ENCODE measurements at places on chromosomes 1 and 21.

- no peak overlapping the region for H3K4me3 ChIP-seq
- H3K36me3 ChIP-seq, result no peaks in the 10 kb centered on the region
Observed at GRCh38 chr1:71785000-71785399, 497.3 kb downstream of the NEGR1 start.

DNA sequence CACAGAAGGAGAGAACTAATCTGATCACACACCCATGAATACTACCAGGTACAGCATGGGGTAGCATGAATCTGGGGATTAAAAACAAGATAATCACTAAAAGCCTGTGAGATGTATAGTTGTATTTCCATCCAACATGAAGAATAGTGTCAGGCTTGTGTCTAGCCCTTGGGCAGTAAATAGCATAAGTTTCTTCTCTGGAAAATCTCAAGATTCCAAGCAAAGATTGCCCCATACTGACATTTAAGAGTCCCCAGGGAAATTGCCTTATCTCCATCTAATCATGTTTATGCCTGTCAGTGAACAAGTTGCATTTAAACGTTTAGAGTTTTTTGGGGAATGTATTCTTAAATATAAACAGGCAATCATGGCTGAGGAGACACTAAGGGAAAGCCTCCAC, 109.2 kb upstream of the SERTAD4 start:
- H3K27me3 ChIP-seq, result no peaks in the 10 kb centered on the region
- no peaks in the 10 kb centered on the region for H3K36me3 ChIP-seq
- no peak overlapping the region for H3K27ac ChIP-seq
- DNase-seq, result no peak
- no peaks in the 10 kb centered on the region for H3K4me1 ChIP-seq
- no peak overlapping the region for H3K4me3 ChIP-seq

DNA sequence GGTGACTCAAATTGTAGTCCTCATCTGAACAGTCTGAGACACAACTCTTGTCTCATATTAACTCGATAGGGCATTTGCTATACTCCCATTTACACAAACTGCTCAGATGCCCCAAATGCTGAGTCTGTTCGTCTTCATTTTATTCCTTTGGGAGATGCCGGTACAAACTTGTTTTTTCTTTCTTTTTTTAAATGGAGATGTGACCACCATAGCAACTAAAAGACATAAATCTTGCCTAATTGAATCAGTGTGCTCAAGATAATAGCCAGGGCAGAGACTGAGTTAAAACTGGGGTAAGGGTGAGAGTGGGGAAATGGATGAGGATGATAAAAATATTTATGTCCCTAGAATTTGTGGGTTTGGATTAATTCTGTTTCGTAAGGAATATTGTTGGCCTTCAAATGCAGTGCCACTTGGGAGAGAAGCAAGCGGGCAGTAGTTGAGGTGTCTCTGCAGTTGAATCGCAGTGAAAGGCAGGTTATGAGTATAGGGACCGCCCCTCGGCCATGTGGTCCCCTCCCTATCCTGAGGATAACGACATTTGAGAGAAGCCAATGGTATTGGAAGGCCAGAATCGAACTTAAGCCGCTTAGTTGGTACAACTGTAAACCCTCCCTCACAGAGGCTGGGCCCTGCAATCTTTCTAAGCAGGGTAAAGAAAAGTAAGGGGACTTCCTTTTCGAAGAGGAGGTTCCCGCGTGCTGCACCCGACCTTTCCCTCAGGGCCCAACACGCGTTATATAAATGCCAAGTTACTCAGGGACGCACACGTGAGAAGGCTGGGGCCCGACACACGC, 859 bp upstream of the LRRC8B start:
- peak overlapping the region; percentile 95 for H3K4me3 ChIP-seq
- no peaks in the 10 kb centered on the region for H3K4me1 ChIP-seq
- H3K27me3 ChIP-seq, result no peaks in the 10 kb centered on the region
- H3K27ac ChIP-seq, result peak overlapping the region; percentile 97
- H3K36me3 ChIP-seq, result no peaks in the 10 kb centered on the region

DNA sequence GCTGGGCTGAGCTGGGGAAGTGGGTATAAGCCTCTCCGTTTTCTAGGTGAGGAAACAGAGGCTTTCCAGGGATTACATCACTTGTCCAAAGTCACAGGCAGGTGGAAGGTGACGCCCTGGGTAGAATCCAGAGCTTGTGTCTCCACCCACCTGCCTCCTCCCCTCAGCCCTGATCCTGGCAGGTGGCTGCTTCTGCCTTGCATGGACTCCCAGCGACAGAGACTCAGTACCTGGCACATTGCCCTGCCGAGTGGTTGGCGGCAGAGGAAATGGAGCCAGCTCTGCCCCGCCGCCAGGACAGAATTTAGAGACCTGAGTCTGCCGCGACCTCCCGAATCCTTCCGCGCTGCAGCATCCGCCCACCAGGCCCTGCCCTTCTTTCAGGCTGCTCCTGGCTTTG, 2.1 kb downstream of the PLA2G2E start:
- H3K4me3 ChIP-seq, result no peak overlapping the region
- H3K27me3 ChIP-seq, result no peaks in the 10 kb centered on the region
- H3K27ac ChIP-seq, result no peak overlapping the region
- H3K4me1 ChIP-seq, result no peaks in the 10 kb centered on the region
- no peaks in the 10 kb centered on the region for H3K36me3 ChIP-seq

DNA sequence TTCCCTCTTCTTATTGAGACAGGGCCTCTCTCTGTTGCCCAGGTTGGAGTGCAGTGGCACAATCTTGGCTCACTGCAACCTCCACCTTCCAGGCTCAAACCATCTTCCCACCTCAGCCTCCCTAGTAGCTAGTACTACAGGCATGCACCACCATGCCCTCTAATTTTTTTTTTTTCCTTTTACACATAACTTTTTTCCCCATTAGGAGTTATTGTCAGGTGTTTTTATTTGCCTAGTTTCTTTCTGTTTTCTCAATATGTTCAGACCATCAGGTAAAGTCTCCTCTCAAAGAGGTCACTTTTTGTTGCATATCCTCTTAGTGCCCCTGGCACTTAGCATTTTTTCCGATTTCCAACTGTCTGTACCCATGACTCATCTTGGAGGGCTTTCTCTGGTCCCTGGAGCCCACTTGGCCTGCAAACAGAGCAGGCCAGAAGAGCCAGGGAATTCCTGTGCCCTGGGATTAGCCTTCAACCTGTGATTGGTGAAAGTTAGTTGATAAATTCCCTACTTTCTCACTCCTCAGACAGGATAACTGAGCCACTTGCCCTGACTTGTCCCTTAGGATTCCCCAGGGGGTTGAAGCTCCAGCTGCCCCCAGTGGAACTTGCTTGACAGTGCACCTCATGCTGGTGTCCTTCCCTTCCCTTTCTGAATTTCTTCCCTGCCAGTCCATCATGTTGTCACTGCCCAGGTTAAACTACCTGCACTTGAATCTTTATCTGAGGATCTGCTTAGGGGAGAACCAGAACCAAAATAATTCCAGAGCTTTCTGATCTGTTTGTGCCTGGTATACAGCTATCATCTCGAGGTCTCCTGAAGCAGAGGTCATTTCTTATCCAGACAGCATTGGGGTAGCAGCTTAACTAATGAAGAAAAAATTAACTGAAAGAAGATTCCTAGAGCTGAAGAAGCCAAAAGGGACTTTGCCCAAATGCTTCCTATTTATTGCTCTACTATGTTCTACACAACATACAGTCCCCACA, 2.4 kb downstream of the NTPCR start:
- peak; percentile 35 for DNase-seq
- H3K27ac ChIP-seq, result no peak overlapping the region
- H3K36me3 ChIP-seq, result no peaks in the 10 kb centered on the region
- no peaks in the 10 kb centered on the region for H3K27me3 ChIP-seq
- no peaks in the 10 kb centered on the region for H3K4me1 ChIP-seq
- H3K4me3 ChIP-seq, result no peak overlapping the region
